ENCODE measurements at places on chromosomes 4 and X.

DNA sequence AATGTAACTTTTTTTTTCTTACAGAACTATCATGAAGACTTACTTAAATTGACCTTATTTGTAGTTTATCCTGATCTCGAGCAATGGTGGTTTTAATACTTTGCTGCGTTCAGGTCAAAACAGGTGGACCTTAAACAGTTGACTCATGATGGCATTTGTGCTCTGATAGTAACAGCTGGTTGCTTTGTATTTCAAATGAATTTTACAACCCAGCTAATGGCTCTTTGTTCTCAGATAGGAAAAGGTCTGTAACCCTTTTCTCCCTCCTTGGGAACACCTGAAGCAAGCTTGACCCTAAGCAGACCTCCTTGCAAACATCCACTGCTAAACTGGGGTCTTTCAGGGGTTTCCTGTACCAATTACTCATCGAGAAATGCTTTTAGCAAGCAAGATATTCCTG, 79.2 kb downstream of the F11 start:
- DNase-seq: no peak

DNA sequence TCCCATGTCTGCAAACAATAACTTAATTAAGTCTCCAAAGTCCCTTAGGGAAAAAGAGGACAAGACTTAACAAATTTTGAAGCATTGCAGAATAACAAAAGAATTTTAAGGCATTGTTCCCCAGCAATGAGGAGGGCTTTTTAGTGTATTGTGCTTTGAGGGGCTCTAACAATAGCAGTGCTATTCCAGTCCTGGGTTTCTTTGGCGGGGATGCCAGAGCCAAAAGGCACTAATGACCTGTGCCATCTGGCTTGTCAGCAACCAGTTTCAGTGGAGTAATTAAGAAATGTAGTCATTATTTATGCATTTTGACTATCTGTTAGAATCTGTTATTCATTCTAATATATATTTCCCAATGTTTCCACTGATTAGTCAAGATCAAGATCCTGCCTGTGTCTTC, 575.4 kb downstream of the SPRY1 start:
- DNase-seq: no peak

DNA sequence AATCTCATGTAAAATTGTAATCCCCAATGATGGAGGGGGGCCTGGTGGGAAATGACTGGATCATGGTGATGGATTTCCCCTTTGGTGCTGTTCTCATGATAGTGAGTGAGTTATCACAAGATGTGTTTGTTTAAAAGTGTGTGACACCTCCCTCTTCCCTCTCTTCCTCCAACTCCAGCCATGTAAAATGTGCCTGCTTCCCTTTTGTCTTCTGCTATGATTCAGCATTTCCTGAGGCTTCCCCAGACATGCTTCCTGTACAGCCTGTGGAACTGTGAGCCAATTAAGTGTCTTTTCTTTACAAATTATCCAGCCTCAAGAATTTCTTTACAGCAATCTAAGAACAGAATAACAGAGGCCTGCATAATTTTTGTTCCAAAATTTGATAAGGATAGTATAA, 85.2 kb downstream of the ANAPC10 start:
- no peak for DNase-seq

GRCh38 chr4:7938609-7939376, 868 bp downstream of the AFAP1 start:
- DNase-seq: no peak

DNA sequence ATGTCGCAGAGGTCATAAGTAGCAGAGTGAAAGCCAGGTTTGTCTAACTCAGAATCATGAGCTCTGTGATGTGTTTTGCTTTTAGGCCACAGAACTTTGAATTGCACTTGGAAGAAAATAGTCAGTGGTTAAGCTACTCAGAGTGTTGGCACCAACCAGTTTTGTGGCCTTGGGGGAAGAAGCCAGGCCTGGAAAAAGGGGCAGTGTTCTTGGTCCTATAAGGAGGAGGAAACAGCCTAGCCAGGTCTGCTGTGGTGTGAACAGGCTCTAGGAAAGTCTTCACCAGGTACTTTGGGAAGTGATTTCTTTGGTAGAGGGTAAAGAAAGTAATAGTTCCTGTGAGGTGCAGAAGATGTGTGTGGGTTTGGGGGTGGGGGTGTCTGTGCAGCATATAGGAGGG, 49.2 kb downstream of the FHIP1A start:
- DNase-seq: no peak

DNA sequence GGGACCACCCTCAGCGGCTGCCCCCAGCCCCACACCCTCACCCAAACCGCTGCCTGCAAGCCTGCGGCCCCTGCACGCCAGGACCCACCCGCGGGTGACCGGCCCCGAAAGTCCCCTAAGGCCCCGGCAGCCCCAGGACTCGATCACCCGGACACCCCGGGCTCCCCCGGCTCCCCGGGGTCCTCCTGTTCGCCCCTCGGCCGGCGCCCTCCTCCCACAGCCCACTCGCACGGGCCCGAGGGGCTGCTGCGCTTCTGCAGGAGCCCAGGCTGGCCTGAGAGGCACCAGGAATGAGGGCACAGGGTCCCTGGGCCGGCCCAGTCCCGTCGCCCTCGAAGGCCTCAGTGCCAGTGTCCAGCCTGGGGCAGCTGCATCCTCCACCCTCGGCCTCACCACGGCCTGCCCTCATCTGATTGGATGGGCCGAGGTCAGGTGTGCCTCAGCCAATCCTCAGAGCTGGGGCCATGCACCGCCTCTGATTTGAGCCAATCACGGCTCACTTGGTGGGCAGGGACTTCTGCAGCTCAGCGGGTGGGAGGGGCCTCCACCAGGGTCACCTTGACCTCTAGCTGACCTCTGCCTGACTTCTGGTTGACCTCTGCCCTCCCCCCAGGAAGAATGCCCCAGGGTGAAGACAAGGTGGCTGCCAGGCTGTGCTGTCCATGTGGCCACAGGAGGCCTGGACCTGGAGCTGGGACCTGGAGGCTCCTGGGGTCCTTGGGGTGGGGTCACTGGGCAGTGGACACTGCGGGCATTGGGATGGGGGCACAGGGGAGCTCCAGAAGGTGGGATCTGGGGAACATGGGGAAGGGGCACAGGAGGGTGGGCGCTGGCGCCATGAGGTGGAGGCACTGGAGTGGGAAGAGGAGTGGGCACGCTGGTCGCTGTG, 97.6 kb upstream of the NKX1-1 start:
- DNase-seq: no peak

DNA sequence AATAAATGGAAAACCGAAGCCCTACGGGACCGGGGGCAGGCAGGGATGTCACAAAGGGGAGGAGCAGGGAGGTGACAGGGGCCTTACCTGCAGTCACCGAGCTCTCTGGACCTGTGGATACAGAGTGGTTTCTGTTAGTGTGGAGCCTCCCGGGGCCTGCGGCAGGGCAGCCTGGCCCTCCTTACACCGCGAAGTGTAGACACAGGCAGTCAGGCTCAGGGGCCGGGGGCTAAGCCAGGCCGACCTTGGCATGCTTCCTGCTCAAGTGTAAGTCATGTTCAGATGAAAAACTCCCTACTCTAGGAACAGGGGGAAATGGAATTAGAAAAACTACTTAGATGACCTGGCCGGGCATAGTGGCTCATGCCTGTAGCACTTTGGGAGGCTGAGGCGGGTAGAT, 4.3 kb downstream of the FAM3A start:
- no peak for DNase-seq

Measured in NCI-H774 (cell line).